ENCODE measurements at places on chromosomes 1 and 21. TPM values are rescaled to one million over a fixed set of nuclear protein-coding genes. Genes with fewer than 3 reads are reported as not detected.

DNA sequence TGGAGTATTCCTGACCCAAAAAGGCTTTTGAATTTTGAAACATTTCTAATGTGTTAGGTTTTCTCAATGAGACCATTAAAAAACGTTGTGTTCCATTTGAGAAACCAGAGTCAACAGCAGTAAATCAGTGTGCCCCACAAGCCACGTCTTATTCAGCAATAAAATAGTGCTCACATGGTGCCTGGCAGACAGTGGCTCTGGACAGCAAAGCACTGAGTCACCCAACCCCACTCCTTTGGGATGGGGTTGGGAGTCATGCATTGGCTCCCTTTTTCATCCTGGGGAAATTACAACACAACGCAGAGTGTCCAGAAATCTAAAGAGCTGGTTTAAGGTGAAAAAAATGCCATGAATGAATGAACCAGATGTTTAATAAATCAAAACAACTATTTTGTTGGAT, 46.5 kb downstream of the KCNJ15 start:
- DNase-seq, result no peak

The UTP25 gene
- total RNA-seq, result 7.0 TPM

The OR14K1 gene
- total RNA-seq, result not detected

DNA sequence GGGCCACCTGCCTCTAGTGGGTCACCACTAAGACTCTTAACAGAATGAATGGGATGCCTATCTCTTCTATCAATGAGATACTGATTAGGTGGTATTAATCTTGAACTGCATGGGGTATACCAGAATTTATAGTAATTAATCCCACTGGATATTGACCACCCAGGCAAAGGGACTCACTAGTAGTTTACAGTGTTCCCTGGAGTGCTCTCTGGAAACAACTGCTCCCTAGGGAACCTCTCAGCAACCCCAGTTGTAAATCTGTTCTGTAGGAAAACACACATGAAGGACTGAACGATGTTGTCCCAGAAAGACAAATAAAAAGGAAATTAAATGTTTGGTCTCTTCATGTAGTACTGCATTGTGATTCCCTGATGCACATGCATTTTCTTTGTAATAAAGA, 430.5 kb downstream of the HLX start:
- no peak for DNase-seq

- DNase-seq, result no peak
These were observed 173.2 kb upstream of the DAB1 start for GRCh38 chr1:57597036-57597435.

- DNase-seq, result no peak
These were observed 31.9 kb downstream of the GDAP2 start for GRCh38 chr1:117897551-117897950.

The LCE3D gene
- not detected for total RNA-seq

DNA sequence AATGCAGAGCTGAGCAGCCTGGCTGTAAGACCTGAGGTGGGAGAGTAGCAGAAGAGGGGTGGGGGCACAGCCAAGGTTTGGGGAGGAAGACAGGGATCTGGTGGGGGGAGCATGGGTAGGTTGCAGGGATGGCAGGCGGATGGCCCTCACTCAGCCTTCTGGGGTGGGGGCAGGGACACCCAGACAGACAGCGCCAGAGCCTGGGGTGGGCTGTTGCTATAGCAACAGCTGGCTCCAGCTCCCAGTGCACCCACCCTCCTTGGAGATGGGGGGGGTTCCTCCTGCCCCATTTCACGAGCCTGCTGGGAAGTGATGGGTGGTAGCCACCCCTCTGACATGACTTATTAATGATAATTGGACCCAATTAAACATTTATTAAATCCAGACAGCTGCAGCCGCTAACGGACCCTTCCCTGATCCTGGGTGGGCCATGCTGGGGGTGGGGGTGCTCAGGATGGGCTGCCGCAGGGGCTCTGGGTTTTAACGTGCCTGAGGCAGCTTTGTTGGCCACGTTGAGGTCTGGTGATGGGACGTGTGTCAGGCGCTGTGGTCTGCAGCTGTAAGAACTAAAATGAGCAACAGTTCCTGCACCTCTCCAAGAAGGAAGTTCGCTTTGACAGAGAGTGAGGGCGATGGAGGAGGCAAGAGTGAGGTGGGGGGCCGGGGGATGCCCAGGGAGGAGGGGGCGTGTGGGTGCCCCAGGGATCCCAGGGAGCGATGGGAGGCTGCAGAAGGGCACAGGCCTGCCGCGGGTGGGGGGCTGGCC, 19.4 kb downstream of the AGRN start:
- no peak for DNase-seq

DNA sequence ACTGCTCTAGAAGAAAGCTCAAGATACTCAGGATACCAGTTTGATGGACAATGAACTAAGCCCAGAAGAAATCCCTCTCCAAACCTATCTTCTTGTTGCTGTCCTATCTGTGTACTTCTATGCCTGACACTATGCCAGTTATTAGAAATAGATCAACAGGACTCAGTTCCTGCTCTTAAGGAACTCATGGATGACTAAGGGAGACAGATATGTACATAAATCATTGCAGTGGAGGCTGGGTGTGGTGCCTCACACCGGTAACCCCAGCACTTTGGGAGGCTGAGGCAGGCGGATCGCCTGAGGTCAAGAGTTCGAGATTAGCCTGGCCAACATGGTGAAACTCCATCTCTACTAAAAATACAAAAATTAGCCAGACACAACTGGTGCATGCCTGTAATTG, 42.4 kb upstream of the AK4 start:
- no peak for DNase-seq

The TMEM200B gene
- total RNA-seq, result 10.1 TPM

All from muscle of leg (tissue), 16 donors.